ENCODE measurements at places on chromosomes 12 and 14.

GRCh38 chr12:92164712-92165111 is 19.1 kb upstream of the BTG1 start:
- DNase-seq = no peak

DNA sequence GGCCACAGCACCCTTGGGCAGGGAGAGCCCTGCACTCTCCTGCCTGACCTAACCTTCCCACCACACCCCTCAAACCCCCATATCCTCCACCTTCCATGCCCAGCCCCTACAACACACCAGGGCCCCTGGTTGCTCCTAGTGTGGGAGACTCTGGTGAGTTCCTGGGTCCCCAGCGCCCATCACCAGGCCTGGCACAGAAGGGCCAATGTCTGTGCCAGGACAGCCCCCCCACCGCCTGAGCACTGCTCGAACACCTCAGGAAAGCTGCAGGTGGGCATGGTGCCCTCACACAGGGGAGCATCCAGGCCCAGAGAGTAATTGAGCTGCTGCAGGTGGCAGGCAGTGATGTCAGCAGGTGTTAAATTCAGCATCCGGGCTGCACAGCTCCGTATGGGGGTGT is 15.2 kb downstream of the ADCY6 start:
- no peak for DNase-seq

DNA sequence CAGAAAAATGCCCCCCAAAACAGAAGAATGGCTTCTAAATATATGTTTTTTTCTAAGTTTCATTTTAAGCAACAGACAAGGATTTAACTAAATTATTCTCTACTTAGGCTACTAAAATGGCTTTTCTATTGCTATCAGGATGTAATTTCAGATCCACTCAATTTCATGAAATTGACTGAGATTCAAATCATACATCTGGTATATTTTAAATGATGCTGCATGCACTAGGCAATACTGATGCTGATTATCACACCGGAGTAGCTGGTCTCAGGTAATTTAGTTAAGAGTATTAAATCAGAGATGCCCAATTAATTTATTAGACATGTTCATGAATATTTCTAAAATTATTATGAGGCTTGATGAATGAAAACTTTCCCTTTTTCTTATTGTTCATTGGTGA is 151.7 kb downstream of the APAF1 start:
- no peak for DNase-seq

DNA sequence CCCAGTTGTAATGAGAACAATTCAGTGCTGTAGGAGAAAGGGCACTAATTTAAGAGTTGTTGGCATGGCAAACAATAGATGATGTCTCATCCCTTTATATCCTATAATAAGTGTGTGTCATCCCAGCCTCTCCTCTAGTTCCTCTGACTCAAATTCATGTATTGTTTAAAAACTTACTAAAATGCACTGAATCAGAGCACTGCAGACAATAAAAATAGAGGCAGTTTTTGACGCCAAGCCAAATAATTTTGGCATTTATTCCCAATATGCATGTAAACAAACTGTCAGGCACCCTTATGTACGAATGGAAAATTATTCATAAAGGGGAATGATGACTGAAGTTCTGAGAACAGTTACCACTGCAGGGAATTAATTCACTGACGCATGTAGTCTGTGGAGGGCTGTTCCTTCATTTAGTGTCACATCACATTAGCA is 57.9 kb upstream of the TMX1 start:
- DNase-seq = no peak

GRCh38 chr12:27865421-27865820 is 85.4 kb upstream of the MANSC4 start:
- no peak for DNase-seq

- peak; percentile 29 for DNase-seq
Measured at GRCh38 chr14:102690509-102691286, 86.6 kb upstream of the TRAF3 start.

- no peak for DNase-seq
Measured at GRCh38 chr12:133204264-133204603, 22.9 kb downstream of the ZNF268 start.

DNA sequence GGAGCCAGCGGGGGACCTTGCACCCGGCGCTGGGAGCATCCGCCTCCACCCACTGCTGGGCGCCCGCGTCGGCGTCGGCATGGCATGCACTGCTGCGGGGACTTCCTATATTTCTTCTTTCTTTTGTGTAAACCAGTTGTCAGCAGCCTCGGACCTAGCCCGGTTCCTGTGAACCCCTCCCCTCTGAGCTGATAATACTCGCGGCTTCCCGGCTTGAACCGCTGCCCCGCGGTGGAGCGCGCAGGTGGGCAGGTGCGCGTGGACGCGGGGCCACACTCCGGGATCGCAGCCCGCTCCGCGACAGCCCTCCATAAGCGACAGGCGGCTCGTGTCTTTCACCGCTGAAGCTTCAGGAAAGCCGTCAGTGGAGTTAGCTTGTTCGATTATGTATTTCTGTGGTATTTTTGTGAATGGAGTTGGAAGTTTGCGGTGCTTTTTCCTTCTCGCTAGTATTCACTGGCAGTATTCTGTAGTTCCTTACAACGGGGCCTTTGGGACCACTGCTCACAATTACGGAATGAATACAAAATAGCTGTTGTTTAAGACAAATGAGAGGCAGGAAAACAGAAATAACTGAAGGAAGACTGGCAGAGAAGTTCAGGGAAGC is 870 bp downstream of the BMAL2 start:
- peak; percentile 37 for DNase-seq

DNA sequence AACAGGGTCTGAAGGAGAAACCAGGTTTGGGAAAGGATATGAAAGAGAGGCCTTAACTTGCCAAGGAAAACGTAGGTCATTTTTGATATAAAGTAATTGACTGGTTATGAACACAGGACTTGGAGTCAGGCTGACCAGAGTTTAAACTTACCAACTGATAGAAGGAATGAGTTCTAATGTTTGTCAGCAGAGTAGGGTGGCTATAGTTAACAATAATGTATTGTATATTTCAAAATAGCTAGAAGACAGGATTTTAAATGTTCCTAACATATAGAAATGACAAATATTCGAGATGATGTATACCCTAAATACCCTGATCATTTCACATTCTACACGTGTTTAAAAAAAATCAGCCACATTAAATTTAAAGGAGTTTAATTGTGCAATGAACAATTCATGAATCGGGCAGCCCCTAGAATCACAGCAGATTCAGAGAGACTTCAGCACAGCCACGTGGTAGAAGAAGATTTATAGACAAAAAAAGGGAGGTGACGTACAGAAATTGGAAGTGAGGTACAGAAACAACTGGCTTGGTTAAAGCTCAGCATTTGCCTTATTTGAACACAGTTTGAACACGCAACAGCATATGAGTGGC is 52.5 kb upstream of the PLEKHG7 start:
- no peak for DNase-seq

DNA sequence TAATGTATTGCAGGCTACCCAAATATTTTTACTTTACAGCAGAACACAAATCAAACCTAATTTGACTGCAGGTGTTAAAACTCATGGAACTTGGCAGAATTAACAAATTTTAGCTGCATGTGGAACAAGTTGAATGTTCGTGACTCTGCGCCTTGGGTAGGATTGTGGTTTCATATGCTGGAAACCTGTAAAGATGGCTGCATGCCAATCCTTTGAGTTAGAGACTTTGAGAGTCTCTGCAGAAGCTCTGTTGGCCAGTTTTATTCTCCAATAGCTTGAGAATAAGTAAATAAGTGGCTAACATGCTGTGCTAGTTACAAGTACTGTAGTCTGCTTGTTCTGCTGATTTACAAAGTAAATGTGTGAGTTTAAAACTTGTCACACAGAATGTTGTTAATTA is 77.8 kb downstream of the PDE6H start:
- no peak for DNase-seq
